ENCODE measurements at places on chromosomes 3 and 15.

GRCh38 chr3:35654476-35654875 lies 15.2 kb downstream of the ARPP21 start:
- no peak for DNase-seq

GRCh38 chr3:76387000-76387399 lies 601.7 kb upstream of the ZNF717 start:
- no peak for DNase-seq

GRCh38 chr3:139202226-139202958 lies 141.4 kb upstream of the MRPS22 start:
- DNase-seq, result no peak

GRCh38 chr3:131503320-131503635 lies 507 bp upstream of the MRPL3 start:
- no peak for DNase-seq

GRCh38 chr3:158727206-158728060 lies 4.8 kb downstream of the RARRES1 start:
- no peak for DNase-seq

GRCh38 chr3:36512555-36512954 lies 132.3 kb downstream of the STAC start:
- DNase-seq, result no peak

GRCh38 chr3:184145111-184145524 lies 10.0 kb downstream of the EIF2B5 start:
- no peak for DNase-seq

GRCh38 chr3:147712357-147712756 lies 303.2 kb downstream of the ZIC1 start:
- DNase-seq, result no peak

- no peak for DNase-seq
These were observed 31.0 kb downstream of the FSTL1 start for GRCh38 chr3:120419797-120420196.
